ENCODE measurements at places on chromosomes 6 and 20.

DNA sequence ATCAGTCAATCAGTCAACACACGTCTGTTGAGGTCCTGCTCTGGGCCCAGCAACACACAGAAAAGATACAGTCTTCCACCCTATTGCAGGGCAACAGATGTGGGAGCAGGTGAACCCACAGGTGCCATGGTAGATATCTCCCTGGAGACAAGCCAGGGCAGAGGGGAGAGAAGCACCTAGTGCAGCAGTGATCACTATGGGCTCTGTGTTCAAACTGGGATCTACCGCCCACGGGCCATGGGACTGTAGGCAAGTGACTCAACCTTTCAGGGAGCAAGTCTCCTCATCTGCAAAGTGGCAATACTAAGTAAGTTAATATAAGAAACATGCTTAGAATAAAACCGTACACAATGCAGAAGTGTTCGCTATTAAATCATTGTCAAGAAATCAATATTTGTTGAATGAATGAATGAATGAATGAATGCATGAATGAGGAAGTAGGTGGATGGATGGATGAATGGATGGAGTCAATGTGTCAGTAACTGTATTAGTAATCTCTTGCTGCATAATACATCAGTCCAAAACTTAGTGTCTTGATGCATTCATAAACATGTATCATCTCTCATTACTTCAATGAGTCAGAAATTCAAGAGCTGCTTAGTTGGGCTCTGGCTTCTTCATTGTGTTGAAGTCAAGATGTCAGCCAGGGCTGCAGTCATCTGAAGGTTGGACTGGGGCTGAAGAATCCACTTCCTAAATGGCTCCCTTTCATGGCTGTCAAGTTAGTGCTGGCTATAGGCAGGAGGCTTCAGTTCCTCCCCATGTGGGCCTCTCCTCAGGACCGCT is 31.9 kb upstream of the NFATC2 start:
- DNase-seq, result no peak

GRCh38 chr6:105317607-105318533 is 85.0 kb downstream of the PREP start:
- no peak for DNase-seq

DNA sequence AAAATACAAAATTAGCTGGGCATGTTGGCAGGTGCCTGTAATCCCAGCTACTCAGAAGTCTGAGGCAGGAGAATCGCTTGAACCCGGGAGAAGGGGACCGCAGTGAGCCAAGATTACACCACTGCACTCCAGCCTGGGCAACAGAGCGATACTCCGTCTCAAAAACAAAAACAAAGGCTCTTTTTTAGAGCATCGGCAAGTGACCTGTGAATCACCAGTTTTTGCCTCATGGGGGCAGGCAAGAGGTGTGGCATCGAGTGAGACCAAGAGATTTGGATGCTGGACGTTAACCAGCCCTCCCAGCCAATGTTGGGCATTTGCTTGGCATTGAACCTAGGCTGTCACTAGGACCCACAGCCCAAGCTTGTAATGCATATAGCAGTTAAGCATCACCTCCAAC is 14.6 kb upstream of the CDK5RAP1 start:
- DNase-seq, result no peak

DNA sequence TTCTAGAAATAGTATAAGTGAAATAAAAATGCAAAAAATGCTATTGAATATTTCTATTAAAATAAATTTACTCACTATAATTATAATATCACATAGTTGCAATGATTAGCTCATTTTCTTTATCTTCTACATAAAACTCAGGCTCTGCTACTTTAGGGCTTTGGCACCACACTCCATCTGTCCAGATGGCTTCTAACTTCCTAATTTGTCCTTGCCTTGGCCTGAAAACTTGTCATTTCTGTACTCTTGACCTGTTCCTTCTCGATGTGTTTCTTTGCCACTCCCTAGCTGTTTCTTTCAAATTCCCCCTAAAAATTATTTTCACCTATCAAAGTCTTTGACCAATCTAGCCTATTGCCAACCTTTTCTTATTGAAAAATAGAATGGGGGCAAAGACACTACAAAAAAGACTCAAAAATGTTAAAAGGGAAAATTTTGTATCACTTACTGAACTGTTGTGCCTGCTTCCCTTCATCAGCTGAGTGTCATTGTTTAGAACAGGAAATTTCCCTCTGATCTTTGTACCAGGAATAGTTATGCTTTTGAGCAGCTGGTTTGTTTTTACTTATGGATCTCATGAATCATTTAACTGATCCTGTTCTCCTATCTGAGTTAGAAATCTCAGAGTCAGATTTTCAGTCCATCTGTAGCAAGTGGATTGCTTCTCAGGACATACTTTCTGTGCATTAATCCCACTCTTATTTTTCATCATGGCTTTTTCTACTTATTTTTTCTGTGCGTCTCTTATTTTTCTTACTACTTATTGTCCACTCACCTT is 279.2 kb upstream of the CNR1 start:
- no peak for DNase-seq

DNA sequence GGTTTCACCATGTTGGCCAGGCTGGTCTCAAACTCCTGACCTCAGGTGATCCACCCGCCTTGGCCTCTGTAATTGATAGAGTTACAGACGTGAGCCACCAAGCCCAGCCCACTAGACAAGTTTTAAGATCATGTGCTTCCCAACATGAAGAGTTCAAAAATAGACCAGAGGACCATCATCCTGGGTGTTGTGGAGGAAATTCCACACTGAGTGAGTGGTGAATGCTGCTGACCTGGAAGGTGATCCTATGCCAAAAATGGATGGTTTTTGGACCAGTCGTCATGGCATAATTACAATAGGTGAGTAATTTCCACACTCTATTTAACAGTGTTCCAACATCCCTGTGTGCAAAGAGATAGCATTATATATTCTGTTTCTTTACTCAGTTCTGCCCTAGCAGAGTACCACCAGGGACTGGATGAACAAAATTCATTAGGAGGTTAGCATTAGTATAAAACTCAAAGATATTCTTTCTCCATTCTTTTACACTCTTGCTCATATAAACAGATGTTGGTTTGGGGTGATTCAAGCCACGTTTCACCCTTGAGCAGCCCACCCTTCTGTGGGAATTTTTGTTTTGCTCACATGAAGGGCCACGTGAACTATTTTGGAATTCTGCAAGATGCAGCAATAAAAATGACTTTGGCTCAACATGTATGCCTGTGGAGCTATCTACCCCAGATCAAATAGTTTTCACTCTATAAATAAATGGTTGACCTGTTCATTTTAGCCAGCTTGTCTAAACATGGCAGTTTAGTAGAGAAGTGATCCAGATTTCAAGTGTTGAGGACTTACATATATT is 206.2 kb upstream of the TCF21 start:
- DNase-seq, result no peak

GRCh38 chr6:131997429-131998153 is 46.4 kb upstream of the CCN2 start:
- DNase-seq, result no peak

DNA sequence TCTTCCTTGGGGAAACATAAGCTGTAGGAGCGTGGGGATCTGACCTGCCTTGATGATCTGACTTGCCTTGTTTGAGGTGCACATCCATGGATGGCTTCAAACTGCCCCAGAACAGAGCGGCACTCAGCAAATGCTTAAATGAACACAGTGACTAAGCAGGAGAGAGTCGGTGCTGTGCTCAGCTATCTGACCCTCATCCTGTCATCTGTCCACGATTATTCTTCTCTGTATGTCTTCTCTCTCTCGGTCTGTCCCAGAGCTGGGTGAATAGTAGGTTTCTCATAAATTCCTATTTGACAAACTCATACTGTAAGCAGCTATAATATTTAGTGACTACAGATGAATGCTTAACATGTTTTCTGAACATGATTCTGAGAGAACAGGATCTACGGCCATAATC is 37.3 kb downstream of the TRAM2 start:
- no peak for DNase-seq

Data from HL-60 (cell line).